ENCODE measurements at places on chromosomes 2 and 18. TPM values are rescaled to one million over a fixed set of nuclear protein-coding genes. Genes with fewer than 3 reads are reported as not detected.

TGFA gene
- total RNA-seq = 0.66 TPM

RFX8 gene
- total RNA-seq = 2.0 TPM

REG1A gene
- not detected for total RNA-seq

RPRM gene
- total RNA-seq = not detected

ATP6V1B1 gene
- 0.07 TPM for total RNA-seq

EPG5 gene
- 37.8 TPM for total RNA-seq

Data from thoracic aorta endothelial cell (primary cell).